ENCODE measurements at places on chromosomes 3 and 15. TPM values are rescaled to one million over a fixed set of nuclear protein-coding genes. Genes with fewer than 3 reads are reported as not detected.

DNA sequence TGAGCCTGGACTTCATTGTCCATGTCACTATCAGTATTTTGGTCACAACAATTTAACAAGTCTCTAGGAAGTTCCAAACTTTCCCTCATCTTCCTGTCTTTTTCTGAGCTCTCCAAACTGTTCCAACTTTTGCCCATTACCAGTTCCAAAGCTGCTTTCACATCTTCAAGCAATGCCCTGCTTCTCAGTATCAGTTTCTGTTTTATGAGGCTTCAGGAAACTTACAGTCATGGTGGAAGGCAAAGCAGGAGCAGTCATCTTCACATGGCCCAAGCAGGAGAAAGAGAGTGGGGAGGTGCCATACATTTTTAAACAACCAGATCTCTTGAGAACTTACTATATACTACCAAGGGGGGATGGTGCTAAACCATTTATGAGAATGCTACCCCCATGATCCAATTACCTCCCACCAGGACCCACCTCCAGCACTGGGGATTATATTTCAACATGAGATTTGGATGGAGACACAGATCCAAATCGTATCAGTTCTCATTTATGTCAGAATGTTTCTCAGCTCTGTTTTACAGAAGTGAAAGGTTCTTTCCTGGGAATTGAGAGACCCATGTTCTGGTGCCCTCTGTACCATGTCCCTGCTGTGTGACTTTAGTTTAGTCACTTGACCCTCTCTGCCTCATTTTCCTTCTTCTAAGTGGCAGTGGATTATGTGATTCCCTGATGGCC lies 169.7 kb downstream of the PLCL2 start:
- DNase-seq = no peak

DNA sequence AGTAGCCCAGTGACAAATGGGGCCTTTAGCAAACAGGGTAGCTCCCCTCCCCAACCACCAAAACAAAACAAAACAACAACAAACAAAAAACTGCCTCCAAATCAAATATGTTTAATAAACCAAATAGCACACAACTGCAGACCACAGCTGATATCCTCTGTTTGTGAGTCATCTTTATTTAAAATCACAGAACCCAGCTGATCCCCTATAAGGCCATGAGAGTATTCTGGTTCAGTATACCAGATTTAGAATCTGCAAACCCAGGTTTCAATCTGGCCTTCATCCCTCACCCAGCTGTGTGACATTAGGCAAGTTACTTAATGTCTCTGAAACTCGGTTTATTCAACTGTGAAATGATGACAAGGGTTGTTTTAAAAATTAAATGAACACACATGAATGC lies 124.5 kb downstream of the SUCLG2 start:
- DNase-seq = no peak

DNA sequence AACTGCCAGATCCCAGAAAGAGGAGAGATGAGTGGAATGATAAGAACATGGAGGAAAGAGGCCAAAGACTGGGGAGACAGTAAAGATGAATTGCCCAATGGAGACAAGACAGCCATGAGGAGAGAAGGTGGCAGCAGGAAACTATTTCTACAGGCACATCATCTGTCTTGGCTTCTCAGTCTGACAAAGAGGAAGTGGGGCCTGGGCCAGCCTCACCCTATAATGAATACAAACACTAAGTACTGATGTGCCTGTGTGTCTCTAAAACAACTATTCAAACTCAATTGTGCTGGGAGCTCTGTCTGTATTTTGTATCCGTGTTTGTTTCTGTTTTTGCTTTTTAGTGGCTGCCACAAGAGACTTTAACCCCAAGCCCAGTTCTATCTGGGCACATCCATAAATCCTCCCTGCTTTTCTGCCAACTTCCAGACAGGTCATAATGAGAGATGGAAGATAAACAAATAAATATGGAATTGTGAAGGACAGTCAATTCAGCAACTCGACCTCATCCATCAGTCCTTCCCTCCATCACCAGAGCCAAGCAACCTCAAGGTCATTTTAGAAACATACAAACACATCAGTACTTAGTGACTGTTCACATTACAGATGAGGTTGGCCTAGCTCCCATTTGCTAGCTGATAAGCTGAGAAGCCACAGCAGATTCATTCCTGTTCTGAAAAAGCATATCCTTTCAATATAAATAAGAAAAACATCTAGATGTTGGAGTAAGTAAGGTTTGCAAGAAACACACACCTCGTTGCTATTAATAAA lies 116.7 kb downstream of the CADPS start:
- no peak for DNase-seq

The OSBPL10 gene
- 9.4 TPM for polyA plus RNA-seq

The ADPRH gene
- 3.5 TPM for polyA plus RNA-seq

The ESYT3 gene
- polyA plus RNA-seq = not detected
